Daoy (cell line): ENCODE measurements at places on chromosomes 11 and 22. TPM values are rescaled to one million over a fixed set of nuclear protein-coding genes. Genes with fewer than 3 reads are reported as not detected.

DNA sequence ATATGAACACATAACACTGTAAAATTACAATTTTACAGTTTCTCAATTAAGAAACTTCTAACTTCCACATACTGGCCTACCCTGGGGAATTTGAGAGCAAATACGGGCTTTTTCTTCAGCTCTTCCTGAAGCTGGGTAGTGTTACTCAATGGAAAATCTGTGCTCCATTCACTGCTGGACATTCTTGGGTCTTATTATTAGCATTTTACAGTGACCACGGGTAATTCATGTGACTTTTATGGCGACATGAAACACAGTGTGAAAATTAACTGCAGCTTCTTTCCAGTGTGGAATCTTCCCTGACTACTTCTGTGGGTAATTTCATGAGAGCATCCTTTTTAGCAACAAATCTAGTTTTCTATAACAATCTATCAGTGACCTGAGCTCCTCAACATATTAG is 423.7 kb upstream of the ANO5 start:
- DNase-seq, result no peak

- DNase-seq, result no peak
These were observed 1.5 kb downstream of the A4GALT start for GRCh38 chr22:42719133-42719532.

- DNase-seq, result no peak
These were observed 6.9 kb downstream of the TRABD start for GRCh38 chr22:50192436-50193204.

- no peak for DNase-seq
These were observed 66.0 kb downstream of the MYEOV start for GRCh38 chr11:69359735-69360480.

DNA sequence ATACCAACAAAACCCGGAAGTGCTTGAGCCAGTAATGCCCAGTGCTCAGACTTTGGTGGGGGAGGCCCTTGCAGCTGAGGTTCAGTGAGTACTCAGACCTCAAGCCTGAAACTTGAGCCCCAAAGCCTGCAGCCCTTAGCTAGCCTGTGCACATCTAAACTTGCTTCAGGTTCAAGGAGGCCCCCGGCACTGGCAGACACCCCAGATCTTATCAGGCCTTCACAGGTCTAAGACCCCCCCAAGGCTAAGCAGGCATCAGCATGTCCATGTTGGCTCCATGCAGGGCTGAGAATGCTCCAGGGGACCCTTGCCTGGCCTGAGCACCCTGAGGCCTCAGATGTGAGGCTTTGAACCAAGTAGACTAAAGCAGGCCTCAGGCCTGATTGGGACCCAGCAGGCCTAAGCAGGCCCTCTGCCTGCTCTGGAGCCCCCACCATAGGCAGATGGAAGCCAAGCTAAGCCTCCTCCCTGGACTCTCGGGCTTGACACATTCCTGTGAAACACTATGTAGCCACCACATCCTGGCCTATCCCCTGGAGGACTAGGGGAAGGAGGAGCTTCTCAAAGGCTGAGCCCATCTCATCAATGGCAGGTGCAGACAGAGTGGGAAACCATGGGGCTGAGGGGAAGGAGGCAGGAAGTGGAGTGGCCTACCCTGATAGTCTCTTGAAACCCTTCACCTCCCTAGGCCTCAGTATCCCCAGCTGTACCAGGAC is 1.2 kb upstream of the CASTOR1 start:
- peak; percentile 78 for DNase-seq

GRCh38 chr22:37623075-37624016 is 14.7 kb downstream of the GGA1 start:
- DNase-seq, result peak; percentile 46

DNA sequence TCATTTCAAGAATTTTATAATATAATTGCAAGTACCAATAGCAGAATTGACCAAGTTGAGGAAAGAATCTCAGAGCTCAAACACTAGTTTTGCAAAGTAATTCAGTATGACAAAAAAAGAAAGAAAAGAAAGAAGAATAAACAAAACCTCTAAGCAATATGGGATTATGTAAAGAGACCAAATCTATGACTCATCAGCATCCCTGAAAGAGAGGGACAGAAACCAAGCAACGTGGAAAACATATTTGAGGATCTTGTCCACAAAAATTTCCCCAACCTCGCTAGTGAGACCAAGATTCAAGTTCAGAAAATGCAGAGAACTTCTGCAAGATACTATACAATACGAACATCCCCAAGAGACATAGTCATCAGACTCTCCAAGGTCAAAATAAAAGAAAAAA is 203.7 kb upstream of the DDI1 start:
- DNase-seq, result no peak

DNA sequence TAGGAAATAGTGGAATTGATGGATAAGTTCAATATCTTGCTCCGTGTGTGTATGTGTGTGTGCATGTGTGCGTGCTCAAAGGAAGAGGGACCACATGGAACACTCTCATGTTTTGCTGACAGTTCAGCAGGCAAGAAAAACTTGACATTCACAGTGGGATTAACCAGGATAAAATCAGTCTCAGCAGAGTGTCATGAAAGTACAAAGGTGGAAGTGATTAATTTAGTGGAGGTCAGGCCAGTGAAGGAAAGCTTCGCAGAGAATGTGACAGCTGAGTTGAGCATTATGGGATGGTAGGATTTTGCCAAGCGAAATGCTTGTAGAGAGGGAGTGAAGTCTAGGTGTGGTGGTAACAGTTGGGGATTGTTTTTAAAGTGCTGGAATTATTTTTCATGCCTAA is 15.7 kb upstream of the FBXO3 start:
- DNase-seq, result no peak

- no peak for DNase-seq
These were observed 31.5 kb downstream of the CDKN1C start for GRCh38 chr11:2853997-2854560.

DNA sequence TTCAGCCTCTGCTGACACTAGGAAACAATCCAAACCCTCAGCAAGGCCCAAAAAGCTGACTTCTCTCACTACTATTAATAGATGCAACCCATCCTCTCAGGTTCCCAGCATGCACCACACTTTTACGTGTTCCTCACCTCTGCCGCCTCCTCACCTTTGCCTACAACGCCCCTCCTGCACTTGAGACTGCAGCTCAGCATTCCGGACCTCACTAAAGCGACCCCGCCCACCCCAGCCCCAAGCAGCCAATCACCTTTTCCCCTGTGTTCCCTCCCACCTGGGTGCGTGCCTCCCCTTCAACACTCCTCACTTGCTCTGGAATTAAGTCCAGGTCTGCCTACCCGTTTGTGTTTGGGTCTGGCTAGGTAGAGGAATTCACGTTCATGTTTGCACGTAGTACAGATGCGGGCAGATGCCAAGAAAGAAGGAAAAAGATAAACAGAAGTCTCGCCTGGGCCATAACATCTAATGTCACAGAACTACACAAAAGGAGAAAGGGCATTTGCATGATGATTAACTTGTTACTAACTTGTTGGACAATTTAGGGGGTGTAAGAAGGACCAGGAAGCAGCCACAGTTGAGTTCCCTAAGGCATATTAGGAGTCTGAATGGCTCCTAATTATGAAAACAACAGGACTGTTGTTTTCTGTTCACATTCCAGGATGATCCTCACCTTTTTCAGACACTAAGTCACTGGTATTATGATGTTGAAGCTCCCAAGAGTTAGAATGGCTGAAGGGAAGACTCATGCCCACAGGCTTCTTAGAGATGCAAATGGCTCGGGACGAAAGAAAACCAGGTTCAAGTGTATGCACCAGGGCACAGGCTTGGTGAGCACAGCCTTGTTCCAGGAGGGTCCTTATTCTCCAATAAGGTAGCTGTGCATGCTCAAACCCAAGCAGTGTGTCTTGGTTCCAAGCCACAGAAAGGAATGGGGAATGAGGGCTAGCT is 102.2 kb downstream of the MICAL3 start:
- no peak for DNase-seq

DNA sequence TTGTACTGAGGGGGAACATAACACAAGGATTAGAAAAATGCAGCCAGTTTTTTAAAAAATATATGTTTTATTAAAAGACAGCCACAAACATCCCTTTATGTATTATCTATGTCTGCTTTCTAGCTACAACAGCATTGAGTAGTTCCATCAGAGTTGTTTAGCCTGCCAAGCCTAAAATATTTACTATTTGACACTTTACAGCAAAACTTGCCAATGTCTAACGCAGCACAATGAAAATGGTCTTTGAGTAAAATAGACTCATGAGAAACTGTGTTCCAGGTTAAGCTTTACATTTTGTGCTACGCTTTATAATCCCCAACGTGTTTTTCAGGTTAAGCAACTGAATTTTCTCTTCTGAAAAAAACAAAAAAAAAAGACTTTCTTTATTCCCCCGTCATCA is 2211.5 kb upstream of the RAG2 start:
- DNase-seq, result no peak

DNA sequence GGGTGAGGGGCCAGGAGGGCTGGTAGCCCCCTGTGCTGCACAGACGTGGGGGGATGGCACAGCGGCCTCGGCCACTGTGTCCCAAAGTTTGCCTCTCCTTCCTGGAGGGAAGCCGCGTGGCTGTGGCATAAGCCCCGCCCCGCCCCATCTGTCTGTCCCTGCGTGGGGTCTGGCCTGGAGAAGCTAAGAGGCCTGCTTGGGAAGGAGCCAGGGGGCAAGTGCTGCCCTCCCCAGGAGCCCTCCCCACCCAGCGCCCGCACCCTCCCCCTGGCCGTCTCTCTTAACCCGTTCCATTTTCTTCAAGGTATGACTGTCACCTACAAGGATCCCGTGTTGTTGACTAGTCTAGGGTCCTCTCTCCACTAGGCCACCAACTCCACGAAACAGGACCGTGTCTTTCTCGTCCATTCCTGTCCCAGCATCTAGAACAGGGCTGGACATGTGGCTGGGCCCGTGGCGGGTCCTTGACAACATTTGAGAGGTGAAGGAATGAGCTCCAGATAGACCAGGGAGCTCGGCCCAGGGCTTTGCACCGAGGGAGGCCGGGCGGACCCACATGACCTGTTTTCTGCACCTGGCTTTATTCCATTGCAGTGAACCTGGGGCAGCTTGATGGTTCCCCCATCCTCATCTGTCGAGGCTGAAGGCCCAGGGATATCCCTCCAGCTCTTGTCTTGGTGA is 428.0 kb downstream of the TBC1D22A start:
- no peak for DNase-seq

DNA sequence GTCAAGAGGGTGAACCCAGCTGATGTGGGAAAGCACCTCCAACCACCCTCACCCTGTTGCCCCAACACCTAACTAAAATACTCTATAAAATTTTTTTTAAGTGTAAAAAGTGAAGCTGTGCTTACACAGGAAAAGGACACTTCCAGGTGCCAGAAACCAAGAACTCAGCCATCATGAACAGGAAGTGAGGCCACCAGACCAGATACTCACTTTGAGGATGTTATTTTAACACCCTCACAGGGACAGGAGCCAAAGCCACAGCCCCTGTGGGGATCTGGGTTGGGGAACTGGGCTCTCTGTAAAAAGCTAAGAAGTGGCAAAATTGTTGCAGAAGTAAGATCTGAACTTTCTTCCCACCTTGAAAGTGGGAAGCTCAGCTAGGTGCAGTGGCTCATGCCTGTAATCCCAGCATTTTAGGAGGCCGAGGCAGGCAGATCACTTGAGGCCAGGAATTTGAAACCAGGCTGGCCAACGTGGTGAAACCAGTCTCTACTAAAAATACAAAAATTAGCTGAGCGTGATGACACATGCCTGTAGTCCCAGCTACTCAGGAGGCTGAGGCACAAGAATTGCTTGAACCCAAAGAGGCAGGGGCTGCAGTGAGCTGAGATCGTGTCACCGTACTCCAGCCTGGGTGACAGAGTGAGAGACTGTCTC is 3.8 kb downstream of the RSPH14 start:
- DNase-seq, result peak; percentile 56

DNA sequence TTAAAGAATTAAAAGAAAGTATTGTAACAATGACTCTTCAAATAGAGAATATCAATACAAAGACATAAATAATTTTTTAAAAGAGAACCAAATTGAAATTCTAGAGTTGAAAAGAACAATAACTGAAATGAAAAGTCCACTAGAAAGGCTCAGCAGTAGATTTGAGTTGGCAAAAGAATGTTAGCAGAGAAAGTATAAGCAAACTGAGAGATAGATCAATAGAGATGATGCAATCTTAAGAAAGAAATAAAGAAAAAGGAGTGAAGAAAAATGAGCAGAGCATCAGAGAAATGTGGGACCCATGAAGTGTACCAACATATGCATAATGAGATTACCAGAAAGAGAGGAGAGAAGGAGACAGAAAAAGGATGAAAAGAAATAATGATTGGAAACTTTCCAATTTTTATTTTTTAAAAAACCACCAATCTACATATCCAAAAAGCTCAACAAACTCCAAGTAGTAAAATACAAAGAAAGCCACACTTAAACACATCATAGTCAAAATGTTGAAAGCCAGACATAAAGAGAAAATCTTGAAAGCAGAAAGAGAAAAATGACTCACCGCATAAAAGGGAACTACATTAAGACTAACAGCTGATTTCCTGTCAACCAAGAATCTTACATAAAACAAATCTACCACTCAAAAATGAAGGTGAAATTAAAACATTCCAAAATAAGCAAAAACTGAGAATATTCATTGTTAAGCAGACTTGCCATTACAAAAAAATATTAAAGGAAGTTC is 20.9 kb downstream of the NCF4 start:
- no peak for DNase-seq

- no peak for DNase-seq
These were observed 17.4 kb downstream of the SLC37A2 start for GRCh38 chr11:125080531-125080911.

GRCh38 chr22:46931414-46931813 is 169.0 kb downstream of the TBC1D22A start:
- DNase-seq, result peak; percentile 55

DNA sequence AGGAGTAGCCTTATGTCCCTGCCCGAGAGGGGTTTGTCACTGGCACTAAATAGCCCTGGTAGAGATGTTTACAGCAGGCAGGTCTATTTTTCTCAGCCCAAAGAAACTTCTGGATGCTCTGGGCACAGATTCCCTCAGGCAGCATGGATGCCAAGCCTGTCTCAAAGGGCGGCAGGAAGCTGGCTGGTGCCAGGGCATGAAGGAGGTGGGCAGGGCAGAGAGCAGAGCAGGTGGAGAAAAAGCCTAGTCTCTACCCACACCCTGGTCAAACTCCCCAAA is 4.1 kb upstream of the GAS2L1 start:
- no peak for DNase-seq

DNA sequence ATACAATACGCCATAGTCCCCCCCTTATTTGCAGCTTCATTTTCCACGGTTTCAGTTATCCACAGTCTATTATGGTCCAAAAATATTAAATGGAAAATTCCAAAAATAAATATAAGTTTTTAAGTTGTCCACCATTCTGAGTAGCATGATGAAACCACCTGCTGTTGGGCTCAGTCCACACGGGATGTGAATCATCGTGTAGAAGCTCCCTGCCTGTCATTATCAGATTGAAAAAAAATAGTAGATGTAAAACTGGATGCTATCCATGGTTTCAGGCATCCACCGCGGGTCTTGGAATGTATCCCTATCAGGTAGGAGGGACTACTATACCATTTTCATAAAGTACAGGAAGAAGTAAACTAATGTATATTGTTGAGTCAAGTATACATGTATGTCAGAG is 127.4 kb downstream of the TTC17 start:
- peak; percentile 24 for DNase-seq

The TMEM191B gene
- 27.4 TPM in 1 of 2 replicates, not detected in the other for total RNA-seq

The APOL5 gene
- 0.69 TPM in 1 of 2 replicates, not detected in the other for total RNA-seq

The APIP gene
- 55.6 and 73.3 TPM in 2 replicates for total RNA-seq

The ZW10 gene
- total RNA-seq, result 31.9 and 34.6 TPM in 2 replicates

The KCNJ1 gene
- not detected in 2 replicates for total RNA-seq

The MS4A15 gene
- total RNA-seq, result not detected in 2 replicates

The GAL3ST1 gene
- total RNA-seq, result 0.12 and 0.29 TPM in 2 replicates

The PICALM gene
- total RNA-seq, result 147 and 151 TPM in 2 replicates

The L3MBTL2 gene
- 23.4 and 30.6 TPM in 2 replicates for total RNA-seq

The MCAM gene
- total RNA-seq, result 180 and 215 TPM in 2 replicates

The GPHA2 gene
- not detected in 2 replicates for total RNA-seq

The CDC45 gene
- total RNA-seq, result 49.5 and 51.4 TPM in 2 replicates

The APLP2 gene
- 94.6 and 103 TPM in 2 replicates for total RNA-seq

The GAS2 gene
- total RNA-seq, result 0.71 and 1.2 TPM in 2 replicates
